ENCODE measurements at places on chromosomes 2 and 18. TPM values are rescaled to one million over a fixed set of nuclear protein-coding genes. Genes with fewer than 3 reads are reported as not detected.

CHRNG gene
- 6.9 TPM for total RNA-seq

SCN2A gene
- not detected for total RNA-seq

- no peak for DNase-seq
- no peaks in the 10 kb centered on the region for H3K27me3 ChIP-seq
- H3K27ac ChIP-seq, result no peak overlapping the region
- H3K4me3 ChIP-seq, result no peak overlapping the region
- H3K36me3 ChIP-seq, result no peaks in the 10 kb centered on the region
- peaks cover 9% of the 10 kb centered on the region for H3K4me1 ChIP-seq
Measured at GRCh38 chr2:113966171-113966570, 76.3 kb downstream of the ACTR3 start.

DNA sequence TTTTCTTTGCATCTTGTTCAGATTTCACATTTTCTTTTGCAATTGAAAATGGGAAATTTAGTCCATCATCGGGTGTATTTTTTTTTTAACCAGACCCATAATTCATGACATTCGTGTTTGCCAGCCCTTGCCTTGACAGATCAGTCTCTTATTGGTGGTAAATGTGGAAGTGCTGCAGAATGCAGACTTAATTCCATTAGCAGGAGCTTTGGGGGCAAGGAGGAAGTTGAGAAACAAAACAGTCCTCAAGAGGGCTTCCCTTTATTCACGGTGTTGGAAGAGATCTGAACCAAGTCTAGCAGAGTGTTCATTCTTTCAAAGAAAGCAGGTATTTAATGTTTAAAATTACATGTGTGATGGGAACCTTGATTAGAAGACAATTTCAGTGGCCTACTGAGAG lies 16.6 kb upstream of the RPE start:
- DNase-seq, result no peak
- H3K4me3 ChIP-seq, result no peak overlapping the region
- H3K4me1 ChIP-seq, result no peaks in the 10 kb centered on the region
- H3K36me3 ChIP-seq, result no peaks in the 10 kb centered on the region
- H3K27me3 ChIP-seq, result no peaks in the 10 kb centered on the region

GRCh38 chr2:207768168-207768865 lies 1.4 kb downstream of the FZD5 start:
- peaks cover 23% of the 10 kb centered on the region for H3K4me1 ChIP-seq
- peak overlapping the region; percentile 93 for H3K4me3 ChIP-seq
- H3K27ac ChIP-seq, result peak overlapping the region; percentile 86
- DNase-seq, result peak; percentile 54
- H3K27me3 ChIP-seq, result no peaks in the 10 kb centered on the region

DNA sequence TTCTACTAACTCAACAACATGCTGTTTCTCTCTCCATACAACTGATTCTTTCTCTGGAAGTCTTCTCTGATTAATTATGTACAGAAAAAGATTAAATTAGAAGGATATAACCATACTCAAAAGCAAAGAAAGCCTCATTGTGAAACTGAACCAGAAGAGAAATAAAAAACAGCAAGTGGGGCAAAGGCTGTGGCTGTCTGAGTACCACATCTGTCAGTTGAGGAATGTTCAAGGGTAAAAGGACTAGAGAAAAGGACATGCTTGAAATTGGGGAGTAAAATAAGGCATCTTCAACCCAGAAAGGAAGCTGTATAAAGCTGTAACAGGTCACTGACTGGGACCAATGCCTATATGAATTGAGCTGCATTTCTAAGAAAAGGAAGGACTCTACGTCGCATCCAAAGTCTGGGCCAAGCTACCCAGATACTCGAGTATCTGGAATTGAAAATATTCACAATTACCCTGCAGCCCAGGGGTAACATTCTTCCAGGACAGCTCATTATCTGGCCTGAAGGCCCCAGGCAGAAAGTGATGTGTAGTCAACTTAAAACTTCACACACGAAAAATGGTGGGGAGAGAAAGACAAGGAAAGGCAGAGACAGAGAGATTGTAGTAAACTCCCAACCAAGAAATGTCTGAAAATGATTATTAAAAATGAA lies 356.0 kb upstream of the GALNT5 start:
- H3K4me3 ChIP-seq, result no peak overlapping the region
- H3K27me3 ChIP-seq, result no peaks in the 10 kb centered on the region
- no peak for DNase-seq
- H3K4me1 ChIP-seq, result no peaks in the 10 kb centered on the region

GRCh38 chr18:75492852-75493251 lies 65.3 kb upstream of the SMIM21 start:
- H3K36me3 ChIP-seq, result no peaks in the 10 kb centered on the region
- no peak overlapping the region for H3K27ac ChIP-seq
- no peak overlapping the region for H3K4me3 ChIP-seq
- no peaks in the 10 kb centered on the region for H3K27me3 ChIP-seq
- H3K4me1 ChIP-seq, result no peaks in the 10 kb centered on the region
- DNase-seq, result no peak

DNA sequence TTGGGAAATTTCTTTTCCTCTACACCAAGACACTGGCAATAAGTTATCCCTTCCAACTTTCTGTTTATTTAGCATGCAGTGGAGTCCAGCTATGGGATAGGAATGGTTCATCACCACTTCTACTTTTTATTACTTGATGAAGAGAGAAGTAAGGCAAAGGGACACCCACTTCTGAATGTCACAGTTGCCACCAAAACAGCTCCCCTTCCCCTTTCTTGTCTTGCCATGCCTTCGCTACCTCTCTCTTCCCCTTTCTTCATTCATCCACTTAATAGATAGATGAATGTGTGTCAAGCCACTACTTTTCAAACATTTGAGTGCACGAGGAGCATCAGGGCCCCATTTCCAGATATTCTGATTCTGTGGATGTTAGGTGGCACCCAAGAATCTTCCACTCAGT lies 59.6 kb downstream of the KCTD18 start:
- H3K36me3 ChIP-seq, result no peaks in the 10 kb centered on the region
- no peaks in the 10 kb centered on the region for H3K27me3 ChIP-seq
- DNase-seq, result no peak
- no peak overlapping the region for H3K27ac ChIP-seq

DNA sequence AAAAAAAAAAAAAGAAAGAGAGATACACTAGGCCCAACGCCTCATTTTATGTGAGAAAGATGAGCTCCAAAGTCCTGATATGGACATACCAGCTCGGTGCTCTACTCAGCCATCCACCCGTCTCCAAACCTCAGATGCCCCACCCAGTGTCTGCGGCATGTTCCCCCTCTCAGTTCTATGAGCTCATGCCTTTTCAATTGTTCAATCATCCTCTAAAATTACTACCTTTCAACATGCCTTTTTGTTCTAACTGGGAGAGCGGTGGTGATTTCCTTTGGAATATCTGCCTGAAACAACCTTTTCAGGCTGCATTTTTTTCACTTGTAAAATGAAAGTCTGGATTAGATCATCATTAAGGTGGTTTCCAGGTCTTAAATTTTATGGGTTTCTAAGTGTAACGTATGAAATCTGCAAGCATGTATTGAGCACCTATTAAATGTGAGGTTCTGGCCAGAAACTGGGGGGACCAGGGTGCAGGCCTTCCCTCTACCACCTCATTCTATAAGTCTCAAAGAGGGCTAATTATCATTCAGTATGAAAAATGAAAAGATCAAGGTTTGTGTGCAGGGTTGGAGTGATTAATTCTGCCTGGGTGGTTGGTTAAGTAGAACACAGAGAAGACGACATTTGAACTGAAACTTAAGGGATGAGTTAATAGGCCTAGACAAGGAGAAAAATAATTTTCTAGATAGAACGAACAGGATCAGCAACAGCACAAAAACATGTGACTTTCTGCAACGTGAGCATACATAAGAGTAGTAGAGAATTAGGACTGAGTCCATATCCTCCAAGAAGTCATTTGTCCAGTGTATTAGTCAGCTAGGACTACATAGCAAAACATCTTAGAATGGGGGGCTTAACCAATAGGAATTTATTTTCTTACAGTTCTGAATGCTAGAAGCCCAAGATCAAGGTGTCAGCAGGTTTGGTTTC lies 87.4 kb upstream of the GLS start:
- DNase-seq, result no peak
- H3K27ac ChIP-seq, result no peak overlapping the region
- H3K4me1 ChIP-seq, result peaks cover 7% of the 10 kb centered on the region
- H3K4me3 ChIP-seq, result no peak overlapping the region

DNA sequence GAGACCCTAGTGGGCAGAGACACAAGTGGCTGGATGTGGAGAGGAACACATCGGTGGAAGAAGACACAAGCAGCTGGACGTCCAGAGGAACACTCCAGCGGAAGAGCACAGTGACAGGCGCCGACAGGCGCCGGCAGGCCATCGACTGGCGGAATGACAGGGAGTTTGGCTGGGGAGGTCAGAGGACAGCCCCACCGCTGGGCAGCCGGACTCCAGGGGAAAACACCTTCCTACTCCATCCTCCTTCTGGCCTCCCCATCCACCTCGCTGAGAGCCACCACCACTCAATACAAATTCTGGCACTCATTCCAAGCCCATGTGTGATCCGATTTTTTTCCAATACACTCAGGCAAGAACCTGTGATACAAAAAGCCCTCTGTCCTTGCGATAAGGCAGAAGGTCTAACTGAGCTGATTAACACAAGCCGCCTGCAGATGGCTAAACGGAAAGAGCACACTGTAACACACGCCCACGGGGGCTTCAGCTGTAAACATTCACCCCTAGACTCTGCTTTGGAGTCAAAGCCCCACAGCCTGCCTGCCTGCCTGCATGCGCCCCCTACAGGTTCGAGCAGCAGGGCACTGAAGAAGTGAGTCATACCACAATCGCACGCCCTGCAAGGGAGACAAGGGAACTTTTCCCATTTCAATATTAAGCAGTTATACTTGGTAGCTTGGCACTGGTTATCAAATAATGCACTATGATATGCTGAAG lies 50.2 kb upstream of the LRP1B start:
- no peaks in the 10 kb centered on the region for H3K27me3 ChIP-seq
- H3K36me3 ChIP-seq, result no peaks in the 10 kb centered on the region
- H3K4me1 ChIP-seq, result no peaks in the 10 kb centered on the region
- no peak overlapping the region for H3K4me3 ChIP-seq

- H3K36me3 ChIP-seq, result no peaks in the 10 kb centered on the region
- H3K4me1 ChIP-seq, result no peaks in the 10 kb centered on the region
- no peaks in the 10 kb centered on the region for H3K27me3 ChIP-seq
- no peak overlapping the region for H3K4me3 ChIP-seq
- DNase-seq, result no peak
Measured at GRCh38 chr2:31903109-31903780, 107.6 kb downstream of the MEMO1 start.

- DNase-seq, result peak; percentile 59
- no peak overlapping the region for H3K4me3 ChIP-seq
- H3K36me3 ChIP-seq, result no peaks in the 10 kb centered on the region
Measured at GRCh38 chr2:234550511-234551107, 53.7 kb upstream of the ARL4C start.

GRCh38 chr2:139018252-139018651 lies 238.1 kb upstream of the NXPH2 start:
- DNase-seq, result no peak
- H3K4me3 ChIP-seq, result no peak overlapping the region

- no peak overlapping the region for H3K4me3 ChIP-seq
- H3K4me1 ChIP-seq, result no peaks in the 10 kb centered on the region
- H3K27ac ChIP-seq, result no peak overlapping the region
- DNase-seq, result no peak
- H3K27me3 ChIP-seq, result no peaks in the 10 kb centered on the region
Measured at GRCh38 chr2:61575447-61575859, 37.3 kb upstream of the XPO1 start.

- H3K36me3 ChIP-seq, result no peaks in the 10 kb centered on the region
- no peaks in the 10 kb centered on the region for H3K27me3 ChIP-seq
- DNase-seq, result no peak
- H3K27ac ChIP-seq, result no peak overlapping the region
- H3K4me3 ChIP-seq, result no peak overlapping the region
- H3K4me1 ChIP-seq, result no peaks in the 10 kb centered on the region
Measured at GRCh38 chr2:136029149-136029548, 43.7 kb upstream of the DARS1 start.

DNA sequence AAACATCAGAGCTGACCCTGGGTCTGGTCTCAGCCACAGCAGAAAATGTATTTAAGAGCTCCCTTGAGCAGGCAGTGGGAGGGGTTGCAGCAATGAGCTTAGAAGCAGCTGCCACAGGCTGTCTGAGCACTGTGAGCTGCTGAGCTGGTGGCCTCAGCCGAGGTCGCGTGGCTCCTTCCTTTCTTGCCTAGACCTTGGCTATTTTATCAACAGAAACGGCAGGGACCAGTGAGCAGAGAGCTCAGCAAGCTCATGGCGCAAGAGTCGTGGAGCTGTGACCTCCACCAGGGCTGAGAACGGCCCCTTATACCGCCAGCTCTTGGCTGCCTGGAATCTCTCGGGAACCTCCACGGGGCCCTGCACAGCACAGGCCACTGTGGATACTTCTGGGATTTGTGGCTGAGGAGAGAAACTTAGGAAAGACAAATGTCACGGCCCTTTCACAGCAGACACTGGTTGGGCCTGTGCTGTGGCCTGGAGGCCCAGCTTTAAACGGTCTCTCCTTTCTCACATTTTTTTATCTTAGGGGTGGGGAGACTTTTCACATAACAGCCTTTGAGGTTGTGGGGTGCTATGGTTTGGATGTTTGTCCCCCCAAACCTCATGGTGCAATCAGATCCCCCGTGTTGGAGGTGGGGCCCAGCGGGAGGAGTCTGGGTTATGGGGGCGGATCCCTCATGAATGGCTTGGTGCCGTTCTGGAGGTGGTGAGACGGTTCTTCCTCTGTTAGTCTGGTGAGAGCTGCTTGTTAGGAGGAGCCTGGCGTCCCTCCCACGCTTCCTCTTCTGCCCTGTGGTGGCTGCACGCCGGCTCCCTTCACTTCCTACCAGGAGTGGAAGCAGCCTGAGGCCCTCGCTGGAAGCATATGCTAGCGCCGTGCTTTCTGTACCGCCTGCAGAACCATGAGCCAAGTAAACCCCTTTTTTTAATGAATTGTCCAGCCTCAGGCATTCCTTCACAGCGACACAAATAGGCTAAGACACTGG lies 1.7 kb downstream of the ALLC start:
- peak; percentile 42 for DNase-seq
- H3K36me3 ChIP-seq, result no peaks in the 10 kb centered on the region
- no peak overlapping the region for H3K27ac ChIP-seq
- H3K27me3 ChIP-seq, result no peaks in the 10 kb centered on the region

SP110 gene
- total RNA-seq, result 7.5 TPM

NETO1 gene
- total RNA-seq, result not detected

DNA sequence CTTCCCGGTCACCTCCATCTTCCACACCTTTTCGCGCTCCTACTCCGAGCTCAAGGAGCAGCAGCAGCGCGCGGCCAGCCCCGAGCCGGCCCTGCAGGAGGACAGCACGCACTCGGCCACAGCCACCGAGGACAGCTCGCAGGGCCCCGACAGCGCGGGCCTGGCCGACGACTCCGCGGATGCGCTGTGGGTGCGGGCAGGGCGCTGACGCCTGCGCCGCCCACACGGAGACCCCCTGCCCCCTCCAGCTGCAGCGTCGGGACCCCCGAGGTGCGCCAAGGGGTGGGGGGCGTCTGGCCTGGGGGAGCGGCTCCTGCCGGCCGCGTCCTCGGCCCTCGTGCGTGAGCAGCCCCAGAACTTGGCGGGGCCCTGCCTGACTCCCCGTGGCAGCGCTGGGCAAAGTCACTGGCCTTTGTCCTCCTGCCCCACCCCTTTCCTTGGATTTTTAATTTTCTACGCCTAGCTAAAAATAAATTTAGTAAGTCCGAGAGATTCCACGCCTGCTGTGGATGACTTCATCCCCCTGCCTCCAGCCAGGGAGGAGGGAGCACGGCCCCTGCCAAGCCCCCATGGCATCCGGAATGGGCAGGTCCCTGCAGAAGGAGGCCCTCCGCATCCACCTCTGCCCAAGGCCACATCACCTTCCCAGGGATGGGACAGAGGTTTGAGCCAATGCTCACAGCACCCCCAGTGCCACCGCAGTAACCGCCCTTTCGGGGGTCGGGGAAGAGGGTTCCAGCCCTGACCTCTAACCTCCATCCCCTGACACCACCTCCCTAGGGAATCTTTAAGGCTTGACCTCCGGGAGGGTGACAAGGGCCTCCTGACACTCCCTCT lies 51.6 kb downstream of the SLC66A2 start:
- no peaks in the 10 kb centered on the region for H3K27me3 ChIP-seq
- DNase-seq, result no peak
- peaks cover 17% of the 10 kb centered on the region for H3K36me3 ChIP-seq
- H3K4me3 ChIP-seq, result no peak overlapping the region

Measured in psoas muscle (tissue), 8 donors.